Gastrocnemius medialis (tissue), 4 donors: ENCODE measurements at places on chromosomes 13 and 19.

DNA sequence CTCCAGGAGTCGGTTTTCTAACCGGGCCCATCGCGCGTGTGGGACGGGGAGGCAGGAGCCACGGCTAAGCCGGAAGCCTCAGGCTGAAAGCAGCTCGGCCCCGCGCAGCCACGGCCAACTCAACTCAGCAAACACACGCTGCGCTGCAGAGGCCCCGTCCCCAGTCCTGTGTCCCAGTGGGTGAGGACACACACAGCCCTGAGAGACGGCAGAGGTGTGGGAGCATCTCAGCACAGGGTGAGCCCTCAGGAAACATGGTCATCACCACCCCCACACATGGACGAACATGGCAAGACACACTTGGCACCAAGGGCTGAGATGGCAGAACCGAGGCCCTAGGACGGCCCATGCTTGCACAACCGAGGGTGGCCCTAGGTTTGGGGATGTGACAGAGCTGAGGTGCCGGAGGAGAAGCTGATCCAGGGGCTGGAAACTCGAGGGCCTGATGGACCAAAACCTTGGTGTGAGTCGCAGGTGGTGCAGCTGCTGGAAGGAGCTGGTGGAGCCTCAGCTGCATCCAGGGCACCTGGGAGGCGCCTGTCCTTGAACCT, 29.0 kb upstream of the C13orf46 start:
- DNase-seq: no peak

DNA sequence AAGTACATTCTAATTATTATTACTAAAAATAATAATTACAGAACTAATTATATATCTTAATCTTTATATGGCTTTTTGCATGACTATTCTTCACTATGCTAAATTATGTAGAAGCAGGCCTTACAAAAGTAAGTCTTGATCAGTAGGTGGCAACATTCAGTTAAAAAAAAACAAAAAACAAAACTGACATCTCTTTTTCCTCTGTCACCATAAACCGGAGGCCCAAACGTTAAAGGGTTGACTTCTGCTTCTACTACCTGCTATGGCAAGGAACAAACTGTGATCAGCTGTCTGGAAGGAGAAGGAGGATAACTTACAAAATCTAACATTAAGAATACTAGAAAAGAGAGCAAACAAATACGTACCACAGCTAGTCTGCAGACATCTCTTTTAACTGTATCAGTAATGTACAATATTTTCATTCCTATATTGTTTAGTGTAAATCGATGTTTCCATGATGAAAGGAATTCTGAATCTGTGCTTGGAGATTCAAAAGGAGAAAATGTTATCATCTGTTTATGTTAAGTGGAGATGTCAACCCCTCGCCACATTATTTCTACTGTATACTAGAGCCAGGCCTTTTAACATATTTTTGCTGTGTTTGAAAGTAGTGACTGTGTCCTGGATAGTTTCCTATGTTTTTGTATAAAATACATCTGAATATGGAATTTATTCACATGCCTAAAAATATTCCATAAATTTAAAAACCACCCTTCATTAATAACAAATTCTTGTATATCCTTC, 1525.4 kb downstream of the SLITRK1 start:
- DNase-seq: no peak

- DNase-seq: peak; percentile 41
Observed at GRCh38 chr19:40650749-40651305, 39.6 kb downstream of the NUMBL start.

- DNase-seq: no peak
Observed at GRCh38 chr13:76829572-76830327, 56.5 kb downstream of the KCTD12 start.

GRCh38 chr13:94431574-94431973, 47.9 kb downstream of the DCT start:
- DNase-seq: no peak

DNA sequence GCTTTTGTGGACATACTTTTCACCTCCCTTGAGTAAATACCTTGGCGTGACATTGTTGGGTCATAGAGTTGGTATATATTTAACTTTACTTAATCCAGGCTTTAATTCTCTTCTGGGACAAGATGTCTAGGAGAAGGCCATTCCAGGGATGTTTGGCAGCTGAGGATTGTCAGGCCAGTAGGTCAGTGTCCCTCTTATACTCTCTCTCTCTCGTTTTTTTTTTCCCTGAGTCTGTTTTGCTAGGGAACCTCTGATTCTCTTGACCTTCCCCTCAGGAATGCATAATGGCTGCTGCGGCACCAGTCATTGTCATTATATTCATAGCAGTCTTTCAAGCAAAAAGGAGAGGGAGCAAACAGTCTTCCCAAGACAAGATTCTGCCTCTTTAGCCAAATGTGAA, 48.8 kb downstream of the BICRA start:
- no peak for DNase-seq

DNA sequence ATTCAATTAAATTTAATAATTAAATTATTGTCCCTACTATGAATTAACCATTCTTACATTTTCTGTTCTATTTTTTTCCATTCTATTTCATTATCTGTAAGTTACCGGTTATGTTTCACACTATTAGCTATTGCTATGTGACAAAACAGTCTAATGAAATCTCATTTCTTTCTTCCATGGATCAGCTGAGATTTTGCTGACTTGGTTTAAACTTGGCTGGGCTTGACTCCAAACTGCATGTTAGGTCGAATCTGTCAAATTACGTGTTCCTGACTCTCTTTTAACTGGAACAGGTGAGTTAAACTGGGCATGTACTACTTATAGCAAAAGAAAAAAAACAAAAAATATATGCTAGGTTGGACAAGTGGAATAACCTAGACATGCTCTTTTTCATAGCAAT, 1464.4 kb downstream of the OLFM4 start:
- no peak for DNase-seq

DNA sequence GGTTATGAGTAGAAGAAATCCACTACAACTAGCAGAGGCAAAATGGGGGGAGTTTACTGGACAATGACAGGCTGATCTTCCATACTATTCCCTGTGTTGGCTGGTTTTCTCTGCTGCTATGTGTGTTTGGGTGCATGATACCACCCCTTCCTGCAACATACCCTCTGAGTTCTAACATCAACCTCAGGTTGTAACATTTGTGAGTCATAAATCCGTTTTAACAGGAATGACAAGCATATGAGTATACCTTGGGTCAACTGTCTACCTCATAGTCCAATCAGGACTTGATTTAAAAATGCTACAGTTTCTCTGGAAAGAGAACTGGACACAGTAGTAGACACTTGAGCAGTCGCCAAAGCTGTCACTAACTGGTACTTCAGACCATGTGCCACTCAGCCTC, 422.9 kb downstream of the KCTD12 start:
- no peak for DNase-seq

- no peak for DNase-seq
Observed at GRCh38 chr13:108087810-108088209, 127.5 kb downstream of the LIG4 start.

- peak; percentile 18 for DNase-seq
Observed at GRCh38 chr19:2051773-2052704, 995 bp upstream of the MKNK2 start.

DNA sequence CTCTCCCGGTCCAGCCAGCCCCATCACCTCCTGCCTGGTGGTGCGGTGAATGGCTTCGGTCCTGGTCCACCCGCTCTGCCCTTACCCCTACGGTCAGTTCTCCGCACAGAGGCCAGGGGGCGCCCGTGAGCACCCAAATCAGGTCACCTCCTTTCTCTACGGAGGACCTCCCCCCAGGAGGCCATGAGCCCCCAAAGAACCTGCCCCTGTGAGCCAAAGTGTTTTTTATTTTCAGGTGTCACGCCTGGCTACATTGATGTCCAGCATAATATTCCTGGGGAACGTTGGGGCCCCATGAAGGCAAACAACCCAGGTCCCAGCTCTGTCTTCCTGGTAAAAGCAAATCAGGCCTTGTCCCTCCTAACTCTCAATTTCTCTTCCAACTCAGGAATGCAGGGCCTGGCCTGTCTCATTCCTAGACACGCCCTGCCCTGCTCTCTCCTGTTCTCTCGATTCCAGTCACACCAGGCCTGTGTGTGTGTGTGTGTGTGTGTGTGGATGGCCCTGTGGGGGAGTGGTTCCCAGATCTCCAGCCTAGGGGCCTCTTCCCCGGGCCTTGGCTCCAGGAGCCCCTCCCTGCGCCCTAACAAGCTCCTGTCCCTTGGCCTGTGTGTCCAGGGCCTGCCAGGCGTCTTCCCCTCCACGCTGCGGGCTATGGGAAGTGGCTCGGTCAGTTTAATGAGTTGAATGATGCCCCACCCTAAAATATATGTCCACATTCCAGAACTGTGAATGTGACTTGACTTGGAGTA, 9.7 kb upstream of the GIPC1 start:
- DNase-seq: no peak

DNA sequence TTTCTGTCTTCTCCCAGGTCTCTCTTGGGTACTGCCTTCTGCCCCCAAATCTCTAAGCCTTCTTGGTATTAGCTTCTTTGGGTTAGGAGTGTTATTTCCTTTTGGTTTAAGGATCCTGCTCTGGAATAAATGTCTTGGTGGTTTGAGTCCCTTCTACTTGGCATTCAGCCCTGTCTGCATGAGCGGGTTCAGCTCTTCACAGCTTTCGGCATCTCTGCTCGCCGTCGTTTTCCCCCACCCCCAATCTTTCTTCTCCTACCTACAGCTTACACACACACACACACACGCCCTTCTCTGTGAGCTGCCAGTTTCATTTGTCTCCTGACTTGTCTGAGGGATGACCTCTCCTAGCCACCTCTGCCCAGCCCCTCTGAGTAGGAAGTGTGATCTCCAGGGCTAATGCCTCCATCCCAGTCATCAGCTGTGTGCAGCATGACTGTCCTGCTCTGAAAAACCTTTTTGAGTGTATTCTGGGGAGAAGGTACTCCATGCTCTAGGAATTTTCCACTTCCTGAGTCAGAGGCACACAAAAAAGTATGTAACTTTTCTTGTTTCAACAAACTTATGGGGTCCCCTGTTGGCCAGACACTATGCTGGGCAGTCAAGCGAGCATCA, 4.7 kb downstream of the CNOT3 start:
- no peak for DNase-seq

GRCh38 chr19:15260939-15261338, 28.7 kb upstream of the EPHX3 start:
- DNase-seq: no peak

- no peak for DNase-seq
Observed at GRCh38 chr19:47644743-47645482, 36.0 kb downstream of the BICRA start.

- DNase-seq: no peak
Observed at GRCh38 chr13:52070929-52071523, 46.5 kb downstream of the UTP14C start.

GRCh38 chr19:40246292-40247073, 20.0 kb upstream of the CCNP start:
- DNase-seq: no peak

DNA sequence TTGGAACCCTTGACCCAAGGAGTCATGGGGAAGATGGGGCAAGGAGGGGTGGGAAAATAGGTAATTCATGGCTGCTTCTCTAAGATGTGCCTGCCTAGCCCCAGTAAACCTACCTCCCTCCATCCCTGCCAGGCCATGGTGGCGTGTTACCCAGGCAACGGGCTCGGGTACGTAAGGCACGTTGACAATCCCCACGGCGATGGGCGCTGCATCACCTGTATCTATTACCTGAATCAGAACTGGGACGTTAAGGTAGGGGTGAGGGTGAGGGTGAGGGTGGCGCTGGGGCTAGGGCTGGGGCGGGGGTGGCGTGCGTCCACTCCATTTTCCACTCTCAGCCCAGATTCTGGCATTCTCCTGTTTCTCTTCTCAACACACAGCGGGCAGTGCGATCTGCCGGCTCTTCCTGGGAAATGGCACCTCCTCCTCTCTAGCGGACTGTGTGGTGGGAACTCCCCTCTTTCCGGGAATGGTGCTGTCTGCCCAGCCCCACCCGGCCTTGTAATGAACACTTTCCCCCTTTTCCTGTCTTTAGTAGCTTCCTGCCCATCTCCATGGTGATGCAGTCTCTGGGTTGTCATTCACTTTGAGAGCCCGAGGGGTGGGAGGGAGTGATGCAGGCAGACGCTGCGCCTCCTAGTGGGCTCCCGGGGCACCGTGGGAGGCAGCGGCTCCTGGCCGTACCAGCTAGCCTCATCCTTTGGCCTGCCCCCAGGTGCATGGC, 7.6 kb downstream of the EGLN2 start:
- peak; percentile 61 for DNase-seq

GRCh38 chr13:57345526-57345925, 178.5 kb downstream of the PRR20E start:
- DNase-seq: no peak

DNA sequence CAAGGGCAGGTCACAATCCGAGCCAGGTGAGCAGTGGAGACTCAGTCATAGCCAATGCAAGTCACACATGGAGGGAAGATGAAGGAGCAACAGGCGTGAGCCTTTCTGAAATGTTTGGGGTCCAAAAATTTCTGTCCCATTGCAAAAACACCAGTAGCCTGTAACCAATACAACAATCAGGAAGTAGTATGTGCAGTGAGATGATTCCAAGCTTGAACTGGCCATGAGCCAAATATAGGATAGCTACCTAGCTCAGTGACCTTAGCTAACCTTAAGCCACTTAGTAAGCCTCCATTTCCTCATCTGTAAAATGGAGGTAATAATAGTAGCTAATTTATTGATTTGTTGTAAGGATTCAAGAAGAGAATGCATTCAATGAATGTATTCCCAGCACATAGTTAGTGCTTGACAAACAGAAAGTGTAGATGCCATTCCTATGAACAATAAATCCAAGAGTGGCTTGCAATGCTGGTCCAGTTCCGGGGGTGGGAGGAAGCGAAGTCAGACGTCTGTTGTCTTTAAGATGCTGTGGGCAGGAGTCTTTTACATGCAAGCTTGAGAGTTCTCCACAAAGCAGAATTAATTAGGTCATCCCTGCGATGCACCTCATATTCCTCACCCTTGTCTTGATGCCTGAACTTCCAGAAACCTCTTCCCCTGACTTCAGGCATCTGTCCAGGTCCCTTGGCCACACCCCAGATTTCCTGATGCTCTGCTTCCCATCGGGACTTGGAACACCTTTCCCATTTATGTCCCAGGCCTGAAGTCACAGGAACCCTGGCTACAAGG, 195.7 kb upstream of the UBL3 start:
- DNase-seq: no peak

- DNase-seq: no peak
Observed at GRCh38 chr19:13149628-13150186, 468 bp downstream of the STX10 start.

- DNase-seq: no peak
Observed at GRCh38 chr13:114088234-114088633, 44.2 kb downstream of the RASA3 start.

GRCh38 chr13:36366031-36366430, 19.8 kb upstream of the SPART start:
- DNase-seq: no peak

- DNase-seq: no peak
Observed at GRCh38 chr13:87259479-87260083, 411.6 kb upstream of the SLITRK5 start.

- DNase-seq: no peak
Observed at GRCh38 chr19:53881482-53882390, at the start of gene PRKCG. Gene PRKCG, plus strand, starts transcription at chr19:53882197. Its CDS starts 298 bp downstream, at chr19:53882495.

- no peak for DNase-seq
Observed at GRCh38 chr19:15072930-15073647, 8.9 kb upstream of the OR1I1 start.

GRCh38 chr13:46552303-46552682, 677 bp upstream of the LRCH1 start:
- DNase-seq: no peak
